ENCODE measurements at places on chromosomes 5 and 9.

- no peak for DNase-seq
Measured at GRCh38 chr5:135402031-135402430, 3.0 kb upstream of the MACROH2A1 start.

DNA sequence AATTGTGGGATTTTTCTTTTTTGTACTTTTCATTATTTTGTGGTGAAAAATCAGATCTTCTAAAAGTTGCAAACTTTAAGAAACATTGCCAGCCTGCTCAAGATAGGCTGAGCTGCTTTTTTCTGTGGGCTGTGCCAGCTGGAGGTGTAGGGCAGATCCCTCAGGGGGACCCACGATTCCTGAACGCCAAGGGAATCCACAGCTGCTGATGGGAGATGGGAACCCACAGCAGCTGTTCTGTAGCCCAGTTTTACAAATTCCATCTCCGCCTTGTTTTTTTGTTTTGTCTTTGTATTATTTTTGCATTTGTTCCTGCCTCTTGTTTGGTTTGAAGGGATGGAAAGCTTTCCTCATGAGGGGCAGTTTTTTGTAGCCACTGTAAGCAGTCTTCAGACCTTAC, 91.0 kb downstream of the WWC1 start:
- no peak for DNase-seq

DNA sequence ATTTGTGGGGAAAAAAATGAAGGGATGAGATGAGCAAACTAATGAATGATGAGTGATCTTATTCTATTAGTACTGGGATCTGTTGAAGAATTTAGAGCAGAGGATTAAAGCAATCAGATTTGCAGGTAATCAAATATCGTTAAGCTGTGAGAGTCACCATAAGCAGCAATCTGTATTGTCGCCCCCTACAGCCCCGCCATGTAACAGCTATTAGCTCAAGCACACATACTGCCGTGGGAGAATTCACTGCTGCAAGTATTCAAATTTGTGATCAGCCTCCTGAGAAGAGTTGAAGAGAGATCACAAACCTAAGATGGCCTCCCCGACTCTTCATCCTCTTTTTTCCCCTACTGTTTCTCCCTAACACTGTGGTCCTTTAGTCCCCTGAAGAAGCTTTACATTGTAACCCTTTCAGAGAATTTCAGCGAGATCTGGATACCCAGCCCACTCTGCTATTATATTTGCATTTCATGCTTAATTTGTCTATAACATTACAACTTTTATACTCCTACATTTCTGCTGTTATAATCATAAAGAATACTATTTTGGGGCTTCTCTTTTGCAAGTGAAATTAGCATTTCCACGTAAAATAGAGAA, 28.5 kb upstream of the PHF24 start:
- DNase-seq: peak; percentile 32

DNA sequence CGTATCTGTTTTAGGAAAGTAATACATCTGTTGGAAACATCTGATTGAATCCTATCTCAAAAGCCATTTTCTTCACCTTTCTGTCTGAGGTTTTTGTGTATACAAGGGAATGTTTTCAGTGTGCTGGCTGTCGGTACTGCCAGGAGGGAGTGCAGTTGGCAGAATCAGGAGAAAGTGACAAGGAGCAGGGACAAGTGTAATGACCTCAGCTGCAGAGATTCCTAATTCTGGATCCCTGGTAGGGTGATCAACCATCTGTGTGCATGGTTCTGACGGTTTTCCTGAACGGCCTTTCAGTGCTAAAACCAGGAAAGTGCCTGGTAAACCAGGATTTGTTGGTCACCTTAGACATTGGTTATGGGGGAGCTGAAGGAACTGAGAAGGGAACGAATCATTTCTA, 1.6 kb upstream of the GDA start:
- no peak for DNase-seq

DNA sequence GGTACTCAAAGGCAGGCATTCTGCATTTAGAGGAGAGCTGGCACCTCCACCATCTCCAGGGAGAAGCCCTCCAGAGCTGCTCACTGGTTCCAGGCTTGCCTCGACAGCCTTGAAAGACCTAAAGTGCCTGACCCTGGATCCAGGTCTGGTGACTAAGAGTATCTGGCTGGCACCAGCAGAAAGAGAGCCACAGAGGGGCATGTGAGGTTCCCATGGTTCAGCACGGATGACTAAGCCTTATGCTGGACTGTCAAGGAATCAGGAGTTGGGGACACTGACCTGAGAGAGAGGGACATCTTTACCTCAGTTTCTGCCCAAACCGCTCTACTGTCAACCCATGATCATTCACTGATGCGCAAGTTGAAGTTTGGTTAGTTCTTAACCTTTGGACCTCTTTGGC, 3.0 kb downstream of the ACTL7A start:
- DNase-seq: peak; percentile 13

GRCh38 chr5:39714036-39714698, 289.4 kb upstream of the DAB2 start:
- DNase-seq: peak; percentile 71

GRCh38 chr9:26310294-26310693, 582.3 kb downstream of the CAAP1 start:
- DNase-seq: peak; percentile 54

DNA sequence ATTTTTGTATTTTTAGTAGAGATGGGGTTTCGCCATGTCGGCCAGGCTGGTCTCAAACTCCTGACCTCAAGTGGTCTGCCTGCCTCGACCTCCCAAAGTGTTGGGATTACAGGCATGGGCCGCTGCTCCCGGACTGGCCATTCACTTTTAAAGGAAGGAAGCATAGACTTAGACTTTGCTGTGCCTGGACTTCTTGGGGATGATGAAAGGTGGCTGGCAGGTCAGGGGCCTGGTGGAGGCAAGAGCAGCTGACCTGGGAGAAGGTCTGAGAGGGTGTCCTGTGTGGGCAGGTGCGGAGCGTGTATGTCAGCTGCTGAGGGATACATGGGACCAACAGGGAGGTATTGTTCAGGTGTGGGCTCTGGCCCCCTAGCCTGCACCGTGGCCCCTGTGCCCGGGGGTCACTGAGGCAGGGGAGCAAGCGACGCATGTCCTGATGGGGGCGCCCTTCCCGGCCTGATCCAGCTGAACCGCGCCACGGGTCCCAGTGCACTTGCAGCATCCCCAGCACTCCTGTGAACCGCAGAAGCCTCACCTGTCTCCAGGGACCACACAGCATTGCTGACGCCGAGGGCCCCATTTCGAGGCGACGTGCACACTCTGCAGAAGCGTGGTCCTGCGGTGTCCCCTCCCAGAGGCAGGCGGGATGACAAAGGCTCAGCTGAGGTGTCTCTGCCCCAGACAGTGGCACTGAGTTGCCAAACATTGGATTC, 23.1 kb downstream of the NDUFS6 start:
- no peak for DNase-seq

DNA sequence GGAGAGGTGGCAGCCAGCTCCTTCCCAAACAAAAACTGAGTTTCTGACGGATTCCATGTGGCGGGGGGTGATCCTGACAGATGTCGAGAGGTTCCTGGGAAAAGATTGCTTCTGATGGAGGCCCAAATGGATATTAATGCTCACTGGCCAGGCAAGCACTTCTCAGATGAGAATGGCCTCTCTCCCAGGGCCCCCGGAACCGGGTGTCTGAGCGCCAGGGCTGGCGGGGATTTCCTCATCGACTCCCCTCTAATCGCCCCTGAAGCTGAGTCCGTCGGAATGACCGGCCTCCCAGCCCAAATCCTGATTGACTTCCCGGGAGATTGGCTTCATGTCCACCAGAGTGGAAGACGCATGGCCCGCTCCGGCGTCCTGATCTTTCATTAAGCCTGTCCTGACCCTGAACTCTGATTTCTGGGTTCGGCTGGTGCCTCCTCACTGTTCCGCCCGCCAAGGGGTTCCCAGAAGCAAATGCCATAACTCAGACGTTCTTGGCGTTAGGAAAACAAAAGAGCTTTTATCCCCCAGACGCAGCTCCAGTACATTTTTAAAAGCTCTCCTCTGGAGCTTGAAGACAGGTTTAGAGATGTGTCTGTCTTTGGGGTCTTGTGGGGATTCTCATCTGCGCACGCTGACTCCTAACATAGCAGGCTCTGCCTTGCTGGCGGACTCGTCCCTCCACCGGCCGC, 17.6 kb downstream of the FIBCD1 start:
- no peak for DNase-seq

DNA sequence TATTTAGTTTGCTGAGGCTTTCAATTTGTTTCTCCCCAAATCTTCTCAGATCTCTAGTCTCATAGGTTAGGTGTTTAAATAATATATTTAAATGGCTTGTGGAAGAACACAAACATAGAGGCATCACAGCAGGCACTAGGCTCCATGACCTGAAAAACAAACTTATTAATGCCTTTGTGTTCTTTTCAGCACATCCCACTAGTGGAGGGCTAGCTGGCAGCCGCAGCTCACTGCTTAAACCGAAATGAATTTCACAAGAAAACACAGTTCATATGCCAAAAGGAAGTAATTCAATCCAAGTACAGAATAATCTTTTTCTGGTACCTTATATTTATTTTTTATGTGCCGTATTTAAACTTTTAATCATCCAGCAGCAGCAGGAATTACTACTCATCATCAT, 382.5 kb downstream of the PLK2 start:
- no peak for DNase-seq

DNA sequence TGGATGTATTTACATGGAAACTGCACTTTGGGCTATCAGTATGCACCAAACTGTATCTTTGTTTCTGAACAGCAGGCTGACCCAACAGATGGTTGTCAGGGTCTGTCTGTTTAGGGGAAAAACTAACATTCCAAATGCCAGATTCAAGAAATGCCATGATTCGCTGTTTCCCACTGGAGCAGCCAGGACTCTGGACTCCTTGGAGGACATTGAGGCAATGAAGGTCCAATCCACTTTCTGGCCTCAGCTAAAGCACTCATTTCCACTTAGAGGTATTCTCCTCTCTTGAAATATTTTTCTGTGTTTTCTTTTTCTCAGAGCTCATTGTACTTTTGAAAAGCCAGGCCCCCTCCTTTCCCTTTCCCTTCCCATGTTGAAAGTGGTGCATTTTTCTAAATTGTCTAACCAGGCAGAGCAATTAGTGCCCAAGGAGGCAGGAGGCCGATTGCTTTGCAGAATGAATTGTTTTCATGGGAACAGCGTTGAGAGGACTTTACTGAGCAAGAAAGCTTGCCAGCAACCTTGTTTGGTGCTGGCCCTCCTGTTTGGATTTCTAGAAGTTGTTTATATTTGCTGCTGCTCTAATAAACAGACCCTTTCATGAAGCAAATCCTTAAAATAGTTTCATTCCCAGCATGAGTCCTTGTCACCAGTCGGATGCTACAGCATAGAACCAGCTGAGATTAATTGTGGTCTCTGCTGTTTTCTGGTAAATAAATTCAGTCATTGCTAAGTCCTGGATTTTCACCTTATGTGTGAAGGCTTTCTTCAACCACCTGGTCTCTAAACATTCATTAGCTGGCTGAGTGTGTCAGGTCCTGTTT, 132.8 kb upstream of the TAF11L2 start:
- DNase-seq: no peak

DNA sequence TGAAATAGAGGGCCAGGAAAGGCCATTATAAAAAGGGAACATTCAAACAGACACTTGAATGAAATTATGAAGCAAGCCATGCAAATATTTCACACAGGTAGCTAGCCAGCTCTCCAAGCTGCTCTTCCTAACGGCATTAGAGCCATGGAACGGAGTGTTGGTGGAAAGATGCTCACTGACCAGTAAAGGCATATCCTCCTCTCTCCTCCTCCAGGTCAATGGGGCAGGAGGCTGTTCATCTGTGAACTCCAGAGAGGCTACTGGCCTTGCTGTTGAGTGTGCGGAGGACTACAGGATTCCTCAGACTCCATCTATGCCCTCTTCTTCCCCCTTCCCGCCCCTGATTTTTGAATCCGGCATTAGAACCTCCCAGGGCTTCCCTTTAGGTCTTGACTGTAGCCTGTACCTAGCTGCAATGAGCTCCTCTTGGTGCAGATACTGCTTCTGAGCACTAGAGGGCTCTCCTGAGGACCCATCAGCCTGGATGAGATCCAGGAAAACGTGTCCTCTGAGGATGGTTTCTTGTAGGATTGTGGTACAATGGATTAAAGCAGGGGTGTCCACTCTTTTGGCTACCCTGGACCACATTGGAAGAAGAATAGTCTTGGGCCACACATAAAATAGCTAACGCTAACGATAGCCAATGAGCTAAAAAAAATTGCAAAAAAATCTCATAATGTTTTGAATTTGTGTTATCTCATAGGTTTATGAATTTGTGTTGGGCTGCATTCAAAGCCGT, 162.2 kb downstream of the SREK1 start:
- peak; percentile 67 for DNase-seq

GRCh38 chr5:138905541-138905940, 30.4 kb upstream of the LRRTM2 start:
- peak; percentile 87 for DNase-seq

DNA sequence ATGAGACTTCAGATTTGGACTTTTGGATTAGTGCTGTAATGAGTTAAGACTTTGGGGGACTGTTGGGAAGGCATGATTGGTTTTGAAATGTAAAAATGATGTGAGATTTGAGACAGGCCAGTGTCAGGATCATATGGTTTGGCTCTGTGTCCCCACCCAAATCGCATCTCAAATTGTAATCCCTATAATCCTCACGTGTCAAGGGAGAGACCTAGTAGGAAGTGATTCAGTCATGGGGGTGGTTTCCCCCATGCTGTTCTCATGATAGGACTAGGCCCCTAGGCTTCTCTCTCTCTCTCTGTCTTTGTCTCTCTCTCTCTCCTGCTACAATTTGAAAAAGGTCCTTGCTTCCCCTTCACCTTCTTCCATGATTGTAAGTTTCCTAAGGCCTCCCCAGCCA, 473.3 kb upstream of the CD180 start:
- DNase-seq: no peak

- peak; percentile 34 for DNase-seq
Measured at GRCh38 chr5:58357121-58357520, 102.8 kb downstream of the PLK2 start.

GRCh38 chr5:103272377-103272776, 13.8 kb downstream of the MACIR start:
- no peak for DNase-seq

DNA sequence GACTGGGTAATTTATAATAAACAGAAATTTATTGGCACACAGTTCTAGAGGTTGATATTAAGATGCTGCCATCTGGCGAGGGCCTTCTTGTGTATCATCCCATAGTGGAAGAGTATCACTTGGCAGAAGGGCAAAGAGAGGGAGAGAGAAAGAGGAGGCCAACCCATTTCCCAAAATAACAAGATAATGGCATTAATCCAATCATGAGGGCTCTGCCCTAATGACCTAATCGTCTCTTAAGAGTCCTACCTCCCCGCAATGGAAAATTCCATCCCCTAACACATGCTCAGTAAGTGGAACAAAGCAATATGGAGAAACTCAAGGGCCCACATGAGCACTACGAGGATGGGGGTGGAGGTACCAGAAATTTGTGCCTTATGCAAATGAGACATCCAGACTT, 17.6 kb upstream of the VDAC1 start:
- DNase-seq: no peak

All from EL (cell line).